ENCODE measurements at places on chromosomes 7 and 10.

GRCh38 chr10:124715439-124715838 lies 28.7 kb downstream of the FAM53B start:
- DNase-seq: no peak

DNA sequence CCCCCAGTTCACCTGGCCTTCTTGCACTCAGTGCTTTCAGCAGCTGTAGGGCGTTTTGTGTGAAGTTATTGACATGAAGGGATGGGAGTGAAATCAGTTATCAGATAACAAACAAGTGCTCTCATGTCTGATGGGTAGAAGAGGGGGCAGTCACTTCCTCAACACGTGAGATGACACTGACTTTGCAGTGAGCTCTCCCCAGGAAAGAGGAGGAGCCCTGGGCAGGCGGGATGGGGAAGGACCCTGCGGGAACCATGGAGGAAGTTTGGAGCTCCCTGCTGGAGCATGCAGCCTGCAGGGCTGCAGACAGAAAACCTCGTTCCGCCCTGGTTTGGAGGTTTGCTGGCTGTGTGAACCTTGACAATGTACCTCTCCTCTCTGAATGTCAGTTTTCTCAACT lies 38.7 kb downstream of the GPR26 start:
- DNase-seq: no peak

DNA sequence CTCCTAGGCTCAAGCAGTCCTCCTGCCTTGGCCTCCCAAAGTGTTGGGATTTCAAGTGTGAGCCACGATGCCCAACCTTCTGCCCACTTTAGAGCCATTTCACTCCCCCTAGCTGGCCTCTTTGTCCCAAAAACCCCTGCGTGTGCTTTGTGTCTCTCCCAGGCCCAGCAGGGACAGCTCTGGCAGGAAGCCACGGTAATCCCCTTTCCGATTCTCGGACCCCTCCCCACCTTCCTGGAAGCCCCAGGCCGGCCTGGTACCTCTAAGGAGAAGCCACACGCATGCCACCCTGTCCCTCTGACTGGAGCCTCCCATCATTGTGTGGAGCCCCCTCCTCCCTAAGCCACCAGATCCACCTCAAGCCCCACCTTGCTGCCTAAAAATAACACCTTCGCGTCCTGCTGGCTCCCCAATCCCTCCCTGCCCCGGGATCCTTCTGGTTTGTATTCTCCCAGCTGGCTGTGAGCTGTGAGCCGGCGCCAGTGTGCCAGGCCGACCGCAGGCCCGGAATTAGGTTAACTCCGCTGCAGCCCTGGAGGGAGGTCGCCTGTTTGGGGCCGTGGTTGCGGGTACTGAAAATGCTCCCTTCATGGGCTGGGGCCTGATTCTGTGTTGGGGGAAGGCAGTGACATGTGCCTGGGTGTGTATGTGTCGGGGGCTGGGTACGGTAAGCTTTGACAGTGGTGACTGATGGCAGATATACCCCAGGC lies 16.4 kb upstream of the SRRM3 start:
- DNase-seq: no peak

DNA sequence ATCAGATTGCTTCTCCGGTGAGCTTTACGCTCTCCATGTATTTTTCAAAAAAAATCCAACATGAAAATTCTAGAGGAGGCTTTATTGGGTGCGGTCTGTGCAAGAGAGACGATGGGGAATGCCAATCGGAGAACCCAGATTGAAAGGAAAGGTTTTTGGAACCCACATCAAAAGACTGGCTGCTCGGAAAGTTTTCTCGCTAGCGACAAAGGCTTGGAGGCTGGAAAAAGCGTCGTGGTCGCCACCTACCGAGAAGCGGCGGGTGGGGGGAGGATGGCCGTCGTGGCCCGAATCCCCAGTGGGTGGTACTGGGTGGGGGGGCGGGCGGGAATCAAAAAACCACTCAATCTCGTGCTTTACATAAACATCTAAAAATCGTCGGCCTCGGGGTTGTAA lies 1.1 kb upstream of the GTF2I start:
- peak; percentile 16 for DNase-seq

- no peak for DNase-seq
These were observed 267 bp downstream of the CALCR start for GRCh38 chr7:93574269-93574645.

DNA sequence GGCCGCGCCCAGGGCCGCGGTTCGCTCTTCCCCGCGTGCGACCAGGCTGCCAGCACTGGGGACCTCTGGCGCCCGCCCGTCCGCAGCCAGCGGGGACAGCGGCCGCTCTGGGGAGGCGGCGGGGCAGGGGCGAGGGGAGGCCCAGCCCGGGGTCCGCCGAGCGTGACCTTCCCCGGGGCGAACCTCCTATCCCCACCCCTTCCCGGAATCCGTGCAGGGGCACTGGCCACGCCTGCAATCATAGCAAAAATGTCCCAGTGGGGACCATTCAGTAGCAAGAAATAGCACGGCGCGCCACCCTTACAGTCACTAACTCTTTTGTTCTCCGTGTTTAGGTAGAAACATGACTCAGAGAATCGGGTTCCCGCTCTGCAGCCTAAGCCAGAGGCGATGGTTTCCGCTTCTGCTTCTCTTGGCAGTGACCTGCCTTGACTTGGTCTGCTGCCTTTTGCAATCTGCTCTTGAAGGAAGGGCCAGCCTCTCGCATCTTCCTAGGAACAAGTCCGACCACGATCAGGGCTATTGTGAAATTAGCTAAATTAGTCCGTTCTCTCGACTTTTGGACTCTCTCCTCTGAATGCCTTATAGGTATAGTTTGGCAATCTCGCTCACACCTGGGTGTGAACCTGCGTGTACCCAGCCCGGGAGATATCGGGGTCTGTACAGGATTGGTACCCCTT lies 79.3 kb upstream of the ACBD5 start:
- peak; percentile 42 for DNase-seq

DNA sequence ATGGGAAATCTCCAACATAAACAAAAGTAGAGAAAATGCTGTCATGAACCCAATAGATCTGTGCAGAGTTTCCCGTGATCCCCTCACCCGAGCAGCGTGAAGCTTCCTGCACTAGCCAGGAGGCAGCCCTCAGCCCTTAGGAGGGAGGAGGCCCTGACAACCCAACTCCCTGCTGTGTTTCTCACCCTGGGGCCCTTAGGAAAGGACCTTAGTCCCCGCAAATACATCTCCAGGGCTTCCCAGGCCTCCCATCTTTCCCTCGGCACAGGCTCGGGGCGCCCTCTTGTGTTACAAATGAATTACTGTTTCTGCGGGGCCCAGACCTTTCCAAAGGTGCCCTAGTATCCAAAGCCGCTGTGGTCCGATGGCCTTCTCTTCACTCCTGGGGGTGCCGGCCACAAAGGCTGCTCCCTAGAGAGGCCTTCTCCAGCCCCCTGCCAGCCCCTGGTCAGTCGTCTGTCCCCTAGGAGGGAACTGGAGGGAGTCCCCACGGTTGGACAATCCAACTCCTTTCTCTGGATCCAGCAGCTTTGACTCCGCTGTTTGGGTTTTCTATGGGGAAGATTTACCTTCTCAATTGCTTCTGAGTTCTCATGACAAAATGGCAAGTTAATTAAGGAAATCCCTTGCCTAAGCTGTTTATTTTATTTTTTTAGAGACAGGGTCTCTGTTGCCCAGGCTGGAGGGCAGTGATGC lies 49.9 kb upstream of the SH2B2 start:
- DNase-seq: peak; percentile 51

GRCh38 chr7:142776206-142776844 lies 5.6 kb downstream of the PRSS2 start:
- peak; percentile 50 for DNase-seq

DNA sequence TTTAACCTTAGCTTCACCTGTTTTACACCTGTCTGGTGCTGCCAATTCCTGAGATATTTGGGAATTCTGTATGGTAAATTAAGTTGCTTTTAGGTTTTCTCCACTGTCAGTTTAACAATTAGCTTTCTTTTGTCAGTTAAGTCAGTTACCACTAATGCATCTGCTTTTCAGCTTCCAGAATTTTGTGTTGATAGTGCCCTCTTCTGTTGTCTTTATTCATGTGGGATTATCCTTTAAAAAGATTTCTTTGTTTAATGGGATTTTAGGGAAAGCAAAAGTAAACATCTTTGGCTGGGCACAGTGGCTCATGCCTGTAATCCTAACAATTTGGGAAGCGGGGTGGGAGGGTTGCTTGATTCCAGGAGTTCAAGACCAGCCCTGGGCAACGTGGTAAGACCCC lies 8.1 kb downstream of the TFAM start:
- DNase-seq: peak; percentile 37

DNA sequence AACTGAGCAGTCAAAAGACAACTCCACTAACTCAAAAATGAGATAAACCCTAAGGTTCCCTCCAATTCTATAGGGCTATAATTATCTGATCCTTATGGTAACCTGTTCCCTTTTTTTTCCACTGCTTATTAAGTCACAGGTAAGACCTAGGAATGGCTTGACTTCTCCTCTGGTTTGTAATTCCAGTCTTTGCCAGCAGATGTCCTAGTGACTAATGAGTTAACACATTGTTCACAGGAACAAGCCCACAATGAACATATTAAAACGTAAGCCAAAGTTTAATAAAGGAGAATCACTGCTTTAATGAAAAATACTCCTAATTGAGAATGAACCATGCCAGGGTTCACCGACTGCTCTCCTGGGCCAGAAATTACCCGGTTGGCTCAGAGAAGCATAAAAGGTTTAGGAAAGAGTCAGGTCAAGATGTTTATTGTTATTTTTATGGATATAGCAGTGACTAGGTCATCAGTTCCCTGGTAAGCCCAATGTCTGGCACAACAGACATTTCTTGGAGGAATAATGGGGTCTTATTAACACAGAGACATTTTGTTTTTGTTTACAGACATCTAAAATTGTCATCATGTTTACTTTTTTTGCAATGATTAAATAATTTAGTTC lies 120.1 kb downstream of the ELAPOR2 start:
- peak; percentile 74 for DNase-seq

- DNase-seq: no peak
These were observed 30.9 kb downstream of the CALML5 start for GRCh38 chr10:5468262-5469106.

DNA sequence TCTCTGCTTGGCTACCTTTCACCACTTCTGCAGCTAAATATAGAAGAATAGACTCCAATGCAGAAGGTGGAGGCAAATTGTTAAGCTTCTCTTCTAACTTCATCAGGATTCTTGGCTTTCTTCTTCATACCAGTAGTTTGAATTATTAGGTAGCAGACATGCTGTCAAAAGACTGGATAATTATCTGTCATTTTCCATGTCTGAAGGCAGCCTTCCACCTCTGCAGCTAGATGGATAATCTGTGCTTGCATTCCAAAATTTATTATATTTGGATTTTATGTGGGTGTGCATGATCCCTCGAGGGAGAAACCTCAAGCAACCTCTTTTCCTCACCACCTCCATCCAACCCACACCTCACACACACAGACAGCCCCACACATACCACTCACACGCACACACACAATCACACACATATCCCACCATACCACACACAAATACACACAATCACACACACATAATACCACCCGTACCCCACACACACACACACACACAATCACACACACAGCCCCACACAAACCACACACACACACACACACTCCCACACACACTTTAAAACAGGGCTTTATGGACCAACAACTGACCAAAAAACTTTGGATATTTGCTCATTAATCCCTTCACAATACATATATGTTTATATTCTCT lies 145.0 kb downstream of the C7orf25 start:
- no peak for DNase-seq

GRCh38 chr7:22992874-22993840 lies 20.8 kb downstream of the HYCC1 start:
- peak; percentile 27 for DNase-seq

- no peak for DNase-seq
These were observed 115.2 kb downstream of the HIP1 start for GRCh38 chr7:75623390-75624133.
